GM06990 (cell line): ENCODE measurements at places on chromosomes 1 and 21.

GRCh38 chr1:172203135-172203823 is 217.2 kb upstream of the C1orf105 start:
- no peak for DNase-seq

DNA sequence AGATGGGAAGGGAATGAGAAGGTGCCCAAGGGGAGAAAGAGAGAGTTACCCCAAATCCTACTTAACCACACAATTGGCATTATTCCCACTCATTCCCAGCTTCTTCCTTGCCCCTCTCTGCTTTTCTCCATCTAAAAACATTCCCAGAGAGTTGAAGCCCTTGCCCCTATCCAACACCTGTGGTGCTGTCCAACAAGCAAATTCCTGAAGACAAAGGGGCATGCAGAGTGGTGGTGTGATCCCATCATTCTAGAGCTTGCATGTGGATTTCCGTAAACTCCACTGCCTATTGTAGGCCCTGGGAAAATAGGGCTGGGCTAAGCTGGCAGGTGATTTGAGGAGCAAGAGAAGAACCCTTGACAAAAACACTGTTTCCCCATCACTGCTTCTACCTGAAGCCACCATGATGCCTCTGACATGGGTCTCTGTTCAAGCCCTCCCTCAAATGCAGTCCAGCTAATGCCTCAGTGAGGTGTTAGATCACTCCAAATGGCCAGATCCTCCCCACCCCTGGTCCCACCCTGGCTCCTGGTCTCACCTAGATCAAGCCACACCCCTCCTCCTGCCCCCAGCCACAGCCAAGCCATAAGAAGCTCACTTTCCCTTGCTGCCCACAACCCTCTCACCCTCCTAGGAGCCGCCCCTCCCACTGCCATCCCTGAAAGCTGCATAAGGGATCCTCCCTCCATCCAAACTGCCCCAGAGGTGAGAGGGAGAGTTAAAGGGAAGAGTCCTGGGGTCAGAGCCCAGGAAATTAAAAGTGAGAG is 29.5 kb downstream of the SYT2 start:
- DNase-seq, result no peak

DNA sequence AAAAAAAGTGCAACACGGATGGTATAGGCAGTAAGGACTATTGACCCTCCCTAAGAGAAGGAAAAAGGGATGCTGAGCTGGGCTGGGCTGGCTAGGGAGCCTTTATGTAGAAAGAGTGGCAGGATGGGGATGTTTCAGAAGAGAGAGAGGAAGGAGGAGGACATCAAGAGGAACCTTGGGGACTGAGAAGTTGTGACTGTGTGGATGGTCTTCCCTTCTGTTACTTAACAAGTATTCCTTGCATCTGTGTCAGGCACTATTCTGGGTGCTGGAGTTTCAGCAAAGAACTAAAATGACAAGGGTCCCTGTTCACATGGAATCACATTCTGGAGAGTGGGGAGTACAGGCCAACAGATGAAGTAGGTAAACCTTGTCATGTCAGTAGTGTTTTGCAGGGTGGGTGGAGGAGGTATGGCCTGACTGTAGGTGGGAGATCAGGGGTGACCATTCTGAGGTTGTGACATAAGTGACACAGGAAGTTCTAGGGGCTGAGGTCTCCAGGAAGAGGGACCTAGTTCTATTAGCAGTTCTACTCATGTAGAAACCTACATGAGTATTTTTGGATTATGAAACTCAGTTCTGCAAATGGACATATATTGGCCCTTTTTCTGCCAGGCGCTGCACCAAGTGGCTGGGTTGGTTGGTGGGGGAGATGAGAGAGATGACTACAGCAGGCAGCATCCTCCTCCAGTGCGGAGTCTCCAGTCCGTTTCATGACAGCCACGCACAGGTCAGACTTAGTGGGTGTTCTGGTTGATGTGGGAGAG is 53.8 kb downstream of the PRDM2 start:
- DNase-seq, result peak; percentile 33

DNA sequence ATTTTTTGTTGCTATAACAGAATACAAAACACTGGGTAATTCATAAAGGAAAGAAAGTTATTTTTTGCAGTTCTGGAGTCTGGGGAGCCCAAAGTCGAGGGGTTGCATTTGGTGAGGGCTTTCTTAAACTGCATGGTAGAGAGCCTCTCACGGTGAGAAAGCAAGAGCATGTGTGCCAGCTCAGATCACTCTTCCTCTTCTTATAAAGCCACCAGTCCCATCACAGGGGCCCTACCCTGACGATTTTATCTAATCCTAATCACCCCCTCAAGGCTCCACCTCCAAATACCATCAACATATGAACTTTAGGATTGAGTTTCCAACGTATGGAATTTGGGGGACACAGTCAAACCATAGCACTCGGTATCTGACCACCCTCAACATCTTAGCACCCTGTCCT is 1.0 kb upstream of the STRIP1 start:
- no peak for DNase-seq

DNA sequence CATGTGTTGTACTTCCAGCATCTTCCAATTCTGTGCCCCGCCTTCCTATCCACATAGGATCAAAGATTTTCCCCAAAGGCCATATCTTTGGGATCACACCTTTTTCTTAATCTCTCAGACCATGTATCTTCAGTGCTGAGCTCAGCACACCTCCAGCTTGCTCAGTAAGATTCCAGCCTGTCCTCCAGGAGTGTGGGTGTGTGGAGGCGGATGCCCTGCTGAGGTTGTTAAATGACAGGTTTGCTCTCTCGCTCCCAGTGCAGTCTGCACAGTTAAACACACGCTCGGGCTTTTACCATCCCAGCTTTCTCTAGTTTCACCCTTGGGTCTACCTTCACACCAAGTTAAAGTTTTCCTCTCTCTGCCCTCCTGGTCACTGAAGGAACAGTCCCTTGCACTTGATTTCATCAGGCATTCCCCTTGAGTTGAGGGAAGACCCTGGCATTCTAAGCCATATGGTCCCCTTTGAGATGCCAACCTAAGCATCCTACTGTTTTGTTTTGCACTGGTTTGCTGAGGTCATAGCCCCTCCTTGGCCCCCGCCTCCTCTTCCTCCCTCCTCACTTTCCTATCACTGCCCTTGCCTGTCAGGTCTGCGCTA is 13.7 kb downstream of the MYOG start:
- DNase-seq, result no peak

GRCh38 chr1:203649551-203649998 is 22.9 kb downstream of the ATP2B4 start:
- DNase-seq, result peak; percentile 60

GRCh38 chr1:232776526-232777106 is 28.6 kb upstream of the MAP10 start:
- no peak for DNase-seq

DNA sequence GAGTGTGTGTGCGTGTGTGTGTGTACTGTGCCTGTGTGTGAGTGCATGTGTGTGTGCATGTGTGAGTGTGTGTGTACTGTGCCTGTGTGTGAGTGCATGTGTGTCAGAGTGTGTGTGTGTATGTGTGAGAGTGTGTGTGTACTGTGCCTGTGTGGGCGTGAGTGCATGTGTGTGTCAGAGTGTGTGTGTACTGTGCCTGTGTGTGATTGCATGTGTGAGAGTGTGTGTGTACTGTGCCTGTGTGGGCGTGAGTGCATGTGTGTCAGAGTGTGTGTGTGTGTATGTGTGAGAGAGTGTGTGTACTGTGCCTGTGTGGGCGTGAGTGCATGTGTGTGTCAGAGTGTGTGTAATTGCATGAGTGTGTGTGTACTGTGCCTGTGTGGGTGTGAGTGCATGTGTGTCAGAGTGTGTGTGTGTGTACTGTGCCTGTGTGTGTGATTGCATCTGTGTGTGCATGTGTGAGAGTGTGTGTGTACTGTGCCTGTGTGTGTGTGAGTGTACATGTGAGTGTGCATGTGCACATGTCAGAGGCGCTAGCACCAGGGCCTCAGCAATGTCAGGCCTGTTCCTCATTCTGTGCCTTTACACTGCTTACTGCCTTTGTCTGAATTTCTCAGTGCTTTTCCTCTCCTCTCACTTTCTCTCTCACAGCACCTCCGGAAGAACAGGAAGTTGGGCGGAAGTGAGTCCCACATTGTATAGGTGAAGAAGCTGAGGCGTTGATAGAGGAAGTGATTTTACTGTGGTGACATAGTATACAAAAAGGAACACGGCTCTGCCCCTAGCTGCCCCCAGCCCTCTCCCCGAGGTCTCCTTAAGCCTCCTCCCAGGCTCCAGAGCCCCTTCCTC is 4.9 kb downstream of the SLC5A9 start:
- DNase-seq, result no peak

DNA sequence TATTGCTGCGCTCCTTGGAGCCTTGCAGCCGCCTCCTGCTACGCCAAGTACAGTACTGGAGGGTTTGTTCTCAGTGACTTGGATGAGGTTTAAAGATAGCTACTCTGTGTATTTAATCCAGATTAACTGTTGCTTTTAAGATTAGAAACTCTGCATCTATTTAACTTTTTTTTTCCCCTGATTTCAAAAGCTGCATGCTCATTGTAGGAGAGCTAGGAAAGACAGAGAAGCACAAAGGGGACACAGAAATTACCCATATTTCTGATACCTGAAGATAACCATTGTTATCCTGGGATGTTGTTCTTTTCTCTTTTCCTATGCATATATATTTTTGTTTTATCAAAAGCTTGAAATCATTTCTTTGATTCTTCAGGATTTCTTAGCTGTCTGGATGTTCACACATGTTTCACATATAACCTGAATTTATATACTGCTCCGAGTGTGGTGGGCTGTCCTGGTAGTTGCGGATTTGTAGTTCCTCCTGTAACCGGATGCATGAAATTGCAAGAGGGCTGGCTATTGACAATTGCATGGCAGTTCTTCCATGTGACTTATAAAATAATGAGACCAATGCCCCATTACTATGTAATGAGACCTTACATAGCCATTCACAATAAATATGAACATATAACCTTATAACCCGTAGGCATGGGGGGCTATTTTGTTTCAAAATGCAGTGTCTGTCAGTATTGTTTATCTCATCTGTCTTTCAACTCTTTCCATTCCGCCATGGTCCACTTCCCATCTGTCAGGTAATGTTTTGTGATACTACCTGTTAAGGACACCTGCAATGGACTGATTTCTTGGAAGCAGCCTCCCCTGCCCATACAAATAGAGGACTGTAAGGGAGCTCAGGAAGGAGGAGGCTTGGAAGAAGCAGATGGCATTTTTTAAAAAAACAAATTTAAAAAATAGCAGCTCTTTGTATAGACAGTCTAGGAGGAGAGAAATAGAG is 1.4 kb downstream of the RAVER2 start:
- no peak for DNase-seq

- DNase-seq, result no peak
Observed at GRCh38 chr1:40825435-40825788, 36.8 kb downstream of the CITED4 start.

GRCh38 chr1:65471213-65471833 is 50.9 kb downstream of the LEPR start:
- DNase-seq, result no peak

GRCh38 chr1:67732750-67733151 is 47.8 kb downstream of the GADD45A start:
- no peak for DNase-seq

- no peak for DNase-seq
Observed at GRCh38 chr1:83531521-83532309, 467.2 kb downstream of the TTLL7 start.

- no peak for DNase-seq
Observed at GRCh38 chr1:229572286-229572685, 13.8 kb upstream of the ABCB10 start.

DNA sequence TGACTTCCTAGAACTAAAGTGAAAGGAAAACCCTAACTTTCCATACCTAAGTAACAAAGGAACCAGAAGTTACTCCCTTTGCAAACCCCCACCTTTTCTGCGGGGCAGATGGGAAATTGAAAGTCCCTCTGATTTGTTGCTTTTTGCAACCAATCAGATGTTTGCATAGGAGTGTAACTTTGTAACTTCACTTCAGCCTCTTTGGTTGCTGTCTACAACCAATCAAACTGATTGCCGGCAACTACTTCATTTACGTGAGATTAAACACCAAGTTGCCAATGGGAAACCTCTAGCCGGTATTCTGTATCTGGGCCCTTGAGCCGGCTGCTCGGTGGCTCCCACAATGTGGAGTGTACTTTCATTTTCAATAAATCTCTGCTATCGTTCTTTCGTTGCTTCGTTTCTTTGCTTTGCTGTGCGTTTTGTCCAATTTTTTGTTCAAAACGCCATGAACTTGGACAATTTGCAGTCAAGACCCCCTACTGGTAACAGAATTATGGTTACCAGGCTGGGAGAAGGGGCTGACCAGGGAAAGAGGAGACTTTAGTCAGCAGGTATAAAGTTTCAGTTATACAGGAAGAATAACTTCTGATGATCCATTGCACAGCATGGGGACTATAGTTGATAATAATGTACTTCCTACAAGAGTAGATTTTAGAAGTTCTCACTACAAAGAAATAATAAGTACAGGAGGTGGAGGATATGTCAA is 69.2 kb upstream of the RGS2 start:
- no peak for DNase-seq

DNA sequence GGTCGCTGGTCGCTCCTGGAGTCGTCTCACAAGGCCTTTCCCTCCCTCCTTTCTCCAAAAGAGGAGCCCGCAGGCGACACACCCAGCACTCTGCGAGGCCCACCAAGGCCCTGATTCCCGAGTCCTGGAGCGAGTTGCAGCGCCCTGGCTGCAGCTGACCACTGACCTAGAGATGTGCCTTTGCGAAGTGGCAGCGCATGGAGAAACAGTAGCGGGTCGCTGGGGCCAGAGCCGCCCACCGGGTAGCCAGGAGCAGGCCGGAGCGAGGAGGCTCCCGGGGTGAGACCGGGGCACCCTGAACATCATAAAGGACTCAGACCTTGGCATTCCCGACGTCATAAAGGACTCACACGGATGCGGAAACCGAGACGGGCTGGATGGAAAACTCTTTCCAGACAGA is 10.3 kb upstream of the NBPF11 start:
- DNase-seq, result no peak

GRCh38 chr1:59716832-59717231 is 97.9 kb upstream of the HOOK1 start:
- DNase-seq, result no peak

DNA sequence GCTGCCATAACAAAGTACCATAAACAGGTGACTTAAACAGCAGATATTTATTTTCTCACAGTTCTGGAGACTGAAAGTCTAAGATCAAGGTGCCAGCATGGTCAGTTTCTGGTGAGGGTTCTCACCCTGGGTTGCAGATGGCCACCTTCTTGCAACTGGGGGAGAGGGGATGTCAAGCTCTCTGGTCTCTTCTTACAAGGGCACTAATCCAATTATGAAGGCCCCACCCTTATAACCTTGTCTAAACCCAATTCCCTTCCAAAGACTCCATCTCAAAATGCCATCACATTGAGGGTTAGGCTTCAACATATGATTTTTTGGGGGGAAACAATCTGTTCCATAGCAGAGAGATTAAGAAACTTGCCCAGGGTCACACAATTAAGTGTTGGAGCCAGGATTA is 24.8 kb upstream of the ANGPTL3 start:
- DNase-seq, result no peak

- peak; percentile 26 for DNase-seq
Observed at GRCh38 chr1:107474877-107475612, 334.2 kb downstream of the NTNG1 start.

DNA sequence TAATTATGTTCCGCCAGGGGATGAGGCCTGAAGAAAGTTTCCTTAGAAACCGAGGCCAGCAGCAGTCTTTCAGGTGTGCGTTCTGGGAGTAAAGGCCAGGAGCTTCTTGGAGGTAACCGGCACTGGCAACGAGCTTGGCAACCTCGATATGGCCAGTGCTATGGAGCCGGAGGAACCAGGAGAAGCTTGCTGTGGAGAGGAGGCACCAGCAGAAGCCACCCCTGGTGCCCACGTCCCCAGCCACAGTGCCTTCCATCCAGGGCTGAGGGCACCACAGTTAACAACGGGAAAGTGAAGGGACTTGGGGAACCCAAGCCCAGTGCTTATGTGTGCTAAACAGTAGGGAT is 41.5 kb upstream of the LIN9 start:
- DNase-seq, result peak; percentile 55
